ENCODE measurements at places on chromosomes 1 and 21.

DNA sequence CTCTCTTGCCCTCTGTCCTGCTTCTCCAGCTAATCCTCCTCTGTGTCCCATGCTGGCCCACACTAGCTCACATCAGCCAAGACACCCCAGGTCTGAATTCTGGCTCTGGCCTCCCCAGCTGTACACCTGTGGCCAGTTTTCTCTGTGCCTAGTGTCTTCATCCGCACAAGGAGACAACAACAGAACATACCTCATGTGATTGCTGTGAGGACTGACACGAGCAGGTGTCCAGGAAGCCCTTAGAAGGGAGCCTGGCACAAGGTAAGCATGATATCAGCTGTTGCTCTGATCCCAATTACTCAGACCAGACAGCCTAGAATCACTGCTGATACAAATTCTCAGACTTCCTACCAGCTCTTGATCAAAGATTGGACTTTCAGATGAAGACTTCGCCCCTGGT, 71.2 kb upstream of the GJB5 start:
- DNase-seq, result no peak

- no peak for DNase-seq
These were observed 401.1 kb upstream of the LYPLAL1 start for GRCh38 chr1:218772575-218772974.

DNA sequence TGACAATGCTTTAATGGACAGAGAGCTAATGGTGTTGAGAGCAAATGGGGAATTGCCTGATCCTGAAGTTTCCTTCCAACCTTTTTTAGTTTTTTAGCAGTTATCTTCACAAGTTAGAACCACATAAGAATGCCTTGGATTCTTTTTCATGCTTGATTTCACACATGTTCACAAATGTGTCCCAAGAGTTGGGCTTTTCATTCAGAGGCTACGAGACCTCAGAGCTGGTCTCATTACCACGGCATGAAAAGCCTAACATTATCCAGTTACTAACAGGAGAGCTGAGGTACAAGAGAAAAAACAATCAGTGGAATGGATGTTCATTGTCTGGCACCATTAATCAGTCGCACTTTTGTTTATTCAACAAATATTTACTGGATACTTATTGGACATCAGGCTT, 340.6 kb downstream of the ZNF326 start:
- DNase-seq, result no peak

- no peak for DNase-seq
These were observed 51.9 kb upstream of the PPP2R5A start for GRCh38 chr1:212233321-212233720.

GRCh38 chr1:17189632-17189990, 15.3 kb upstream of the PADI1 start:
- DNase-seq, result no peak

GRCh38 chr1:24890887-24891286, 39.2 kb downstream of the RUNX3 start:
- DNase-seq, result no peak

DNA sequence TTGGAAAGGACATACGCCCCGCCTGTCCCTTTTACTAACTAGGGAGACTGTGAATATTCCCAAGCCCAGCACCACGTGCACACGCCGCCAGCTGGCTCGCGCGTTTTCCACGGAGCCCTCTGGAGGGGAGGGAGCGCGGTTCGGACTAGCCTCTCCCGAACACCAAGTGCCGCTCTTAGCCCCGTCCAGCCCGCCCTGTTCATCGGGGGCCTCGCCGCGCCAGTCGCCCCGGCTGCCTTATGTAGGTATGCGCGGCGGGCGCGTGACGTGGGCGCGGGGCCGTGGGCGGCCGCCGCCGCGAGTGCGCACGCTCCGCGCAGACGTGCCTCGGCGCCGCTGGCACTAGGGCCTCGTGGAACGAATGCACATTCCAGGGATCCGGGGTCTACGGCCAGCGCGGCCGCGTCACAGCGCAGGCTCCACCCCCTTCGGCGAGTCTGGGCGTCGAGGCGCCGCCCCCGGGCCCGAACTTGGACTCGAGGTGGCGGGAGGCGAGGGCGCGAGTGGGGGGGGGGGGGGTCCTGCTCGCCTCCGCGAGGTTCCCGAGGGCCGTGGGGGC, 767 bp upstream of the IRF2BP2 start:
- DNase-seq, result peak; percentile 88

DNA sequence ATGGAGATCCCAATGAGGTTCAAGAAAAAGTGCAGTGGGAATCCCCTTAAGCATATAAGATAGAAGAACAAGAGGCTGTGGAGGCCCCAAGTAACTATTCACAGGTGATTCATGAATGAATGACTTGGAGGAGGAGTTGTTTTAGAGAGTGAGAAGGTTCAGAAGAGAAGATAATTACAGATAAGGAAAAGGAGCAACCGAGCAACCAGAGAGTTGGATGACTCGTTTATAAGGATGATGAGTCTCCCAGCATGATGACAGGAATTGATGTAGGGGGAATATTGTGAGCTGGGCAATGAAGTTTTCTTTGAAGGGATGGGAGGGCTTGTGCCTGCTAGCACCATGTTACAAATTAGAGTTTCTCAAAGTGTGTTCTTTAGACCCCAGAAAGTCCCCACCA, 9.8 kb downstream of the C8A start:
- no peak for DNase-seq

DNA sequence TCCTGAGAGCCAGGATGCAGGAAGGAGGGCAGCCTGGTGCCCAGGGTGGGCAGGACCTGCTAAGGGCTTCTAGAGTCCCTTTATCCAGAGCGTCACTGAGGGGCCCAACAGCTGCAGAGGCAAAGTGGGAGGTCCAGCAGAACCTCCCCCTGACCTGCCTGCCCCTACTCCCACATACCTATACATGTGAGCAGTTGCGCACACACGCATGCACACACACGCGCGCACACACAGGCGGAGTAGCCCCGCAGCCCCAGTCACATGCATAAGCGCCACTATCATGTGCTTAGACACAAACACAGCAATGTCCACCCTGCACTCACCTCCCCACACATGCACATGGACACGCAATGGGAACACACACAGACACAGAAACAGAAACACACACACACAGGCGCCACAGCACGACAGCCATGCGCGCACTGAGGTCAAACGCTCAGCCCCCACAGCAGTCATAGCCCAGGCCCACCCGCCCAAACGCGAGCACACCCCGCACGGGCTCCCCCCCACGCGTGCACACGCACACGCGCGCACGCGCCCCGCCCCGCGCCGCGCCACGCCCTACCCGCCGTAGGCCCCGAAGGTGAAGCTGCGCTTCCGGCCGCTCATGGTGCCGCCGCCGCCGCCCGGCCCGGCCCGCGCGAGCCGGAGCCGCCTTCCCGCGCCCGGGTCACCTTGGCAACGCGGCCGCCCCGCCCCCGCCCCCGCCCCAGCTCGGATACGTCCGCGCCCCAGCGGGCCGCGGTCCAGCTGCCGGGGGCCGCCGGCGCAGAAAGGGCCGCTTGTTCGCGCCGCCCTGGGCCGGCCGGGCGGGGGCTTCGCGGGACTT, 17.7 kb downstream of the RAP1GAP start:
- DNase-seq, result peak; percentile 49

DNA sequence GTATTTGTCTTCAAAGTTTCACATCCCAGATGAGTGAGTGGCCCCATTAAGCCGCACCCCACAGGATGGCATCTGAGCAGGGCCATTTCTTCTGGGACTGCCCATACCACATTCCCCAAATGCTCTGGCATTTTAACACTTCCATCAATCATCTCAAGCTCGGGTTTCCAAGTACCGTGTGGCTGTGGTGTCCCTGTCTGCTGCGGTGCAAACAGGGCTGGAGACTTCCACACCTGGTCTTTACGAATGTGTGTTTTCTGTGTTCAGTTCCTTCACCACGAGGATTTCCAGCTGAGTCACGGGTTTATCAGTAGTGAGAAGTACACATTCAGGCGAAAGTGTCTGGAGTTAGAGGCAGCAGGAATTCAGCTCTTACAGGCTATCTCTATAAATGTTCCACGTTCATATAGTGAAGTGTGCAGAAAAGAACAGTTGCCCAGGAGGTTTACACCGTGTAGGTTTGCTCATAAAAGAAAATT, 195.2 kb downstream of the RHOU start:
- DNase-seq, result no peak

GRCh38 chr1:83516369-83516768, 482.6 kb downstream of the TTLL7 start:
- no peak for DNase-seq

GRCh38 chr1:236354330-236355147, 39.5 kb upstream of the EDARADD start:
- DNase-seq, result no peak

DNA sequence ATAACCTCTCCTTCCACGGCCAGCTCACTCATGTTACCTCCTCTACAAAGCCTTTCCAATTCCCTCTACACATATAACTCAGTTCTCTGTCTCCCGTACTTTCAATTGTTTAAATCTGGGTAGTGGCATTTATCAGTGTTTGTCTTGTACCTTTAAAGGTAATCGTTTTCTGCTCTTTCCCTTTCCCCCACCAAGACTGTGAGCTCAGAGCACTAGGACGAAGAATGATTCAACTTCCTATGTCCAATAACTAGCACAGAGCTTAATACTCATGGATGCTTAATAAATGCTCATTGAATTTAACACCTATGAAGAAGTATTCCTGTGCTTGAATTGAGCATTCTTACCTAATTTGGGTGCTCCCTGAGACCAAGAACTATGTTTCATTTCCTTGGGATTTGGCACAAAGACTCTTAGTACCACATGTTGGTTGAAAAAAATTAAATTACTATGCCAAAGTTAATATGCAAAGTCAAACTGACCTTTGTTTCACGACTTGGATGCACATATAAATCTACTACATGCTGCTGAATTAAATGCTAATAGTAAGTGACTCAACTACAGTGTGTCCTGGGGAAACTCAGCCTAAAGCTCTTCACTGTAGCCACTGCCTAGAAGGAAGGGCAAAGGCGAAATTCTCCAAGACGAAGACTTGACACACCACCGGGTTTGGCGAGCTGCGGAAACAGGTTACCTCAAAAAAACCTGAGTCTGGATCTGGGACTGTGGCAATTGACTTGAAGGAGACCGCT, 30.6 kb upstream of the C1orf185 start:
- DNase-seq, result no peak
